ENCODE measurements at places on chromosomes 12 and 14.
A peak's percentile ranks its signal among the peaks of the same experiment; 100 is the strongest.

GRCh38 chr14:29166507-29166906 is 399.9 kb downstream of the FOXG1 start:
- H3K4me3 ChIP-seq = no peak overlapping the region
- H3K36me3 ChIP-seq = no peaks in the 10 kb centered on the region
- no peak for DNase-seq
- no peaks in the 10 kb centered on the region for H3K27me3 ChIP-seq
- no peak overlapping the region for H3K27ac ChIP-seq

GRCh38 chr14:54462048-54462447 is 20.9 kb upstream of the CNIH1 start:
- H3K4me3 ChIP-seq = no peak overlapping the region
- H3K36me3 ChIP-seq = no peaks in the 10 kb centered on the region
- peaks cover 30% of the 10 kb centered on the region for H3K4me1 ChIP-seq
- no peaks in the 10 kb centered on the region for H3K27me3 ChIP-seq
- H3K27ac ChIP-seq = no peak overlapping the region
- no peak for DNase-seq

DNA sequence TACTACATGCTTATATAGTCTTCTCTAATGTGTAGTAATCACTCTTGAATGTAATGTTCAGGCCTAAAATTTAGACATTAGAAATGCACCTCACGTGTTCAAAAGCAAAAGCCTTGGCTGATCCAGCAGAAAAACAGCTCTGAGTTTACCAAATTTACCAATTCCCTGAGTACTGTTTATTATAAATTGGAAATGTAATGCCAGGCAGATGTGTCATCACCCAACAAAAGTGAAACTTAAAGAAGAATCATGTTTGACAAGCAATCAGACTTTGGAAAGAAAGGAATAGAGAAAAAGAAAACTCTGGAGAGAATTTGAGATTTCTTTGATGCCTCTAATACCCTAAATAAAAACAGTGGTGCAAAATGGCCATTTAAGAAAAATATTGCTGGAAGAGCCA is 26.5 kb upstream of the STRAP start:
- peaks cover 12% of the 10 kb centered on the region for H3K4me1 ChIP-seq
- no peaks in the 10 kb centered on the region for H3K36me3 ChIP-seq
- H3K4me3 ChIP-seq = no peak overlapping the region
- H3K27ac ChIP-seq = no peak overlapping the region
- H3K27me3 ChIP-seq = no peaks in the 10 kb centered on the region
- no peak for DNase-seq

GRCh38 chr12:104534162-104534856 is 77.6 kb downstream of the CHST11 start:
- no peaks in the 10 kb centered on the region for H3K4me1 ChIP-seq
- H3K27ac ChIP-seq = no peak overlapping the region
- H3K27me3 ChIP-seq = no peaks in the 10 kb centered on the region
- H3K36me3 ChIP-seq = no peaks in the 10 kb centered on the region
- H3K4me3 ChIP-seq = no peak overlapping the region
- DNase-seq = no peak

GRCh38 chr14:28707814-28708213 is 58.8 kb upstream of the FOXG1 start:
- DNase-seq = no peak
- no peaks in the 10 kb centered on the region for H3K36me3 ChIP-seq
- no peaks in the 10 kb centered on the region for H3K27me3 ChIP-seq
- no peak overlapping the region for H3K27ac ChIP-seq

DNA sequence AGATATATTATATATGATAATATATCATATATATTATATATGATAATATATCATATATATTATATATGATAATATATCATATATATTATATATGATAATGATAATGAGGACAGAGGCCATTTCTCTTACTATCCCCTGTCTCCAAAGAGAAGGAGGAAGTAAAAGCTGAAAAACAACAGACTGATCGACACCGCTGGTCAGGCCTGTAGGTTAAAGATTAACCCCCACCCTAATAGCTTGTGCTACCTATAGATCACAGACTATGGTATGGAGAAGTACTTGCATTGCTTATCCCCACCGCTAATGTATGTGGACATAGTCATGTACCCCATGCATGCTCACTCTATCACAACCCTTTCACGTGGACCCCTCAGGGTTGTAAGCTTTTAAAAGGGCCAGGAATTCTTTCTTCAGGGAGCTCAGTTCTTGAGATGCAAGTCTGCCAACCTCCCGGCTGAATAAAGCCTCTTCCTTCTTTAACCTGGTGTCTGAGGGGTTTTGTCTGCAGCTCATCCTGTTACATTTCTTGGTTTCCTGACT is 786.1 kb upstream of the TMEM132C start:
- DNase-seq = peak; percentile 4
- no peak overlapping the region for H3K27ac ChIP-seq
- no peaks in the 10 kb centered on the region for H3K27me3 ChIP-seq
- no peaks in the 10 kb centered on the region for H3K36me3 ChIP-seq
- no peaks in the 10 kb centered on the region for H3K4me1 ChIP-seq

DNA sequence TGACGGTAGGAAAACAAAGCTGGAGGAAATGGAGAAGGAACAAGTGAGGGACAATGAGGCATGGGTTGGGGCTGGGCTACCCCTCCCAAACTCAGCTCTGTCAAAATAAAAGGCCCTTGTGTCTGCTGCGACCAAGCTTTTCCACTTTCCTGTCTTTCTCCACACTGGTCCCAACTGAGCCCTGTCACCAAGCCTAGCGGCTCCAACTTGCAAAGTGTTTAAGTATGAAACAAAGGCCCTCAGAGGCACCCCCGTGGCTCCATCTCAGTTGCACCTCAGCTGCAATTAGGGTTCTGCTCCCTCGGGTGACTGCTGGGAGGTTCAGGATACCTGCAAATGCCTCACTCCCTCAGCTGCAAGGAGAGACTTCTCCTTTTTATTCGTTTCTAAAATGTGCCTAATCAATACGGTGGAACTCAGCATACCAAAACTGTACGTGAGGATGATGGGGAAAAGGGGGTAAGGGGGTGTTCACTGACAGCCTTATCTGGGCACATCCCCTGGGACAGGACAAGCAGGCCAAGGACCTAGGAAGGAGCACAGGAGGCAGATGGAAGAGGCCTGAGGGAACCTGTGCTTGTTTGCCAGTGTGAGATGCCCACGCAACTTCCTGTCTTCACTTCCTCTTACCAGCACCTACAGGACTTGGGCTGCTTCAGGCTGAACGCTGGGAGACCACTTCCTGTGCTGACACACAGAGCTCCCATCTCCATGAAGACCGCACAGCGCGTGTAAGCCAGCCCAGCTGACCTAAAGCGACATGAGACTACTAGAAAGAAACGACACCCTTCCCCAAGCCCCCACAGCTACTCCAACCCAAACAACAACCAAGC is 8.9 kb downstream of the VAMP1 start:
- no peak overlapping the region for H3K4me3 ChIP-seq
- H3K36me3 ChIP-seq = peaks cover 54% of the 10 kb centered on the region
- no peaks in the 10 kb centered on the region for H3K27me3 ChIP-seq
- H3K4me1 ChIP-seq = 0 out of 2 replicates have a peak, but pooled peaks cover 5% of the 10 kb centered on the region
- DNase-seq = no peak

DNA sequence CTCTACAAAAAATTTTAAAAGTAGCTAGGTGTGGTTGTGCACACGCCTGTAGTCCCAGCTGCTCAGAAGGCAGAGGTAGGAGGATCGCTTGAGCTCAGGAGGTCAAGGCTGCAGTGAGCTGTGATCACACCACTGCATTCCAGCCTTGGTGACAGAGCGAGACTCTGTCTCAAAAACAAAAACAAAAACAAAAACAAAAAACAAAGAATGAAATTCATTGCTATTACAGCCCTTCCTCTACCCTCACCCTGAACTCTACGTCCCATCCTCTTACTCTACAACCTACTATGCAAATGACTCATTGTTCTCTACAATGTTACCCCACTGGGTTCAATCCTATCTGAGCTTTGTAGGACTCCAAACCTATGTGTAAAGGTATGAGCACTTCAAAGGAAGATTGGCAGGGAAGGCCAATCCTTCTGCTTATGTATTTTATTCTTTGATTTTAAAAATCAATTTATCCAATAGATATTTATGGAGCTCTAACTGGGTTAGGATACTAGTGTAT is 39.3 kb downstream of the NINJ2 start:
- H3K36me3 ChIP-seq = no peaks in the 10 kb centered on the region
- DNase-seq = no peak

GRCh38 chr12:125981610-125982253 is 916.5 kb downstream of the AACS start:
- peaks cover 39% of the 10 kb centered on the region for H3K4me1 ChIP-seq
- H3K27me3 ChIP-seq = no peaks in the 10 kb centered on the region
- DNase-seq = peak; percentile 85
- H3K4me3 ChIP-seq = no peak overlapping the region

DNA sequence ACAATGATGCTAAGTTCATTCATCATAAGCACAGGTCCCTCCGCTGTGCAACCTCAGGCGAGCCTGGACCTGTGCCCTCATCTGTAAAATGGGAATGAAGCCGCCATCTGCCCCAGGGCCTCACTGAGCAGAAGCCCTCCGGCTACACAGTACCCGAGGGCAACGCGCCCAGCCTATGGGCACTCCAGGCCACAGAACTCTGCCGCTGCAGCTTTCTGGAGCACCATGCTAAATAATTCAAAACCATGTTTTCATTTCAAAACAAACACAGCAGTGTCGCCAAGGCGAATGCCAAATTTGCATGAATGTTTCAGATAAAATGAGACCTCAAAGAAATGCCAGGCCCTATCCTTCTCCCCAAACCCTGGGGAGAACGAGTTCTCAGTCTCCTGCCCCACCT is 4.0 kb downstream of the NCOR2 start:
- no peaks in the 10 kb centered on the region for H3K27me3 ChIP-seq
- no peaks in the 10 kb centered on the region for H3K36me3 ChIP-seq
- H3K27ac ChIP-seq = no peak overlapping the region
- no peak overlapping the region for H3K4me3 ChIP-seq
- peaks cover 15% of the 10 kb centered on the region for H3K4me1 ChIP-seq

GRCh38 chr14:75709207-75709812 is 48.3 kb downstream of the TTLL5 start:
- H3K4me3 ChIP-seq = no peak overlapping the region
- no peak overlapping the region for H3K27ac ChIP-seq
- peaks cover 12% of the 10 kb centered on the region for H3K36me3 ChIP-seq

- no peaks in the 10 kb centered on the region for H3K4me1 ChIP-seq
- H3K27me3 ChIP-seq = no peaks in the 10 kb centered on the region
- H3K4me3 ChIP-seq = no peak overlapping the region
- no peaks in the 10 kb centered on the region for H3K36me3 ChIP-seq
- no peak for DNase-seq
- H3K27ac ChIP-seq = no peak overlapping the region
Measured at GRCh38 chr12:58602736-58603135, 317.6 kb downstream of the LRIG3 start.

GRCh38 chr12:109033239-109034196 is 12.7 kb upstream of the SVOP start:
- no peaks in the 10 kb centered on the region for H3K27me3 ChIP-seq
- no peaks in the 10 kb centered on the region for H3K4me1 ChIP-seq

GRCh38 chr14:25400607-25401206 is 350.8 kb upstream of the STXBP6 start:
- H3K27me3 ChIP-seq = no peaks in the 10 kb centered on the region
- H3K36me3 ChIP-seq = no peaks in the 10 kb centered on the region
- peak; percentile 70 for DNase-seq
- H3K4me3 ChIP-seq = no peak overlapping the region
- H3K4me1 ChIP-seq = no peaks in the 10 kb centered on the region

DNA sequence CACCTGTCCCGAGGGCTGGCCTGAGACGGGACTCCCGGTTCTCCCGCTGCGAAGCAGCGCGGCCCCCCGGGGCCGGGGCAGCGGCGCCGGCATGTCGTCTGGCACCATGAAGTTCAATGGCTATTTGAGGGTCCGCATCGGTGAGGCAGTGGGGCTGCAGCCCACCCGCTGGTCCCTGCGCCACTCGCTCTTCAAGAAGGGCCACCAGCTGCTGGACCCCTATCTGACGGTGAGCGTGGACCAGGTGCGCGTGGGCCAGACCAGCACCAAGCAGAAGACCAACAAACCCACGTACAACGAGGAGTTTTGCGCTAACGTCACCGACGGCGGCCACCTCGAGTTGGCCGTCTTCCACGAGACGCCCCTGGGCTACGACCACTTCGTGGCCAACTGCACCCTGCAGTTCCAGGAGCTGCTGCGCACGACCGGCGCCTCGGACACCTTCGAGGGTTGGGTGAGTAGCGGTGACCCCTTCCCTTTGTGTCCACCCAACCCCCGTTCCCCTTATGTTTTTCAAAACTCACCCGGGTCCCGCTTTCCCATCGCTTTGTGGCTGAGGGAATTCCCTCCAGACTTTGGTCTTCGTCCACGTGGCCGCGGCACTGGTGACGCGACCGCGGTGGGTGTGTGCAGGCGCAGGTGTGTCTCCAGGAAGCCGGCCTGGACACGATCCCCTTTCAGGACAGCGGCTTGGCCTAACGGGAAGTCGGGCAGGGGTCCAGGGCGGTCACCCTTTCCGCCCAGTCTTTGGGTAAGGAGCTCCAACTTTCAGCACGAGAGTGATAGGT is 826 bp downstream of the PRKCH start:
- no peak overlapping the region for H3K27ac ChIP-seq
- no peaks in the 10 kb centered on the region for H3K27me3 ChIP-seq
- DNase-seq = no peak

DNA sequence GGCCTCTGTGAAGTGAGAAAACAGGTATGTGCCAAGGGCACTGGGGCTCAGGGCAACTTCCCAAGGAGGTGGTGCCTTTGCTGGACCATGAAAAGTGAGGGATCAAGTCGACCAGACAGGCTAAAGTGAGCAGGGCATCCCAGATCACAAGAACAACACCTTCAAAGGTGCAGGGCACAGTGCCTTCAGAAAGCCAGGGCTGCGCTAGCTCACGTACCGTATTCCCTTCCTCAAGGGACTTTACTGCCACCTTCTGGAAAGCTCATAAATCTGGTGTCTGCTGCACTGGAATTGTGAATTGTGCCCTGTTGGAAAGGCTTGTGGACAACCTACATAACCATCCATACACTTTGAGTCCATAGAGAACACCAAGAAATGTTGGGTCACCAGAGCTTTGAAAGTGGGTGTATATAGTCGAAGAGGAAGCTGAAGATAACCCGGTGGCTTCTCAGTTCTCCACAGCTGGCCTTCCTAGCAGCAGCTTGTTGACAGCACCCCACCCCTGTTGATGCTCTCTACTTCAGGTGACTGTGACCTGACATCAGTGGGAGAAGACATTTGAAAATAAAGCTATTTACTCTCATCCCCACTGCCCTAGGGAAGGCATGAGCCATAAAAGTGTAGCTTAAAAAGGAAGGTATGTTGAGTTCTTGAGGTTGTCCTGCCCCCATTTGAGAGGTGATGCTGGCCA is 24.5 kb downstream of the FIGNL2 start:
- H3K27ac ChIP-seq = no peak overlapping the region
- DNase-seq = peak; percentile 59
- H3K4me3 ChIP-seq = no peak overlapping the region
- H3K27me3 ChIP-seq = no peaks in the 10 kb centered on the region
- peaks cover 14% of the 10 kb centered on the region for H3K4me1 ChIP-seq
